ENCODE measurements at places on chromosomes 1 and 21.

DNA sequence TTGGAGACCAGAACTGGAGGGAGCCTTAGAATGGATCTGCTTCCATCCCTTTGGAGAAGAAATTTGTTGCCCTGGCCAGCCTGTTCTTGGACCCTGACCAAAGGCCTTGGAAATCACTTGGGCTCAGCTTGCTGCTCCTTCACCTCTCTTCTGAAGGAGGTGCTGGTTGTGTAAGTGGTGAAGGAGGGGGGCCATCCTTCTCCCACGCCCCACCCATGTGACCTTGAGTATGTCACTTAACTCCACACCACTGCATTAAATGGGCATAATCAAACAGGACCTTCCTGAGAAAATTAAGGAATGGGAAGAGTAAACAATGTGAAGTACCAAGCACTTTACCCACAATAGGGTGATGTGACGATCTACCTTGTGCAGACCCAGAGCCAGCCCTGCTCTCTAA, 68.3 kb upstream of the GJB5 start:
- DNase-seq, result no peak

- DNase-seq, result no peak
Observed at GRCh38 chr1:67148516-67149178, 13.9 kb upstream of the C1orf141 start.

DNA sequence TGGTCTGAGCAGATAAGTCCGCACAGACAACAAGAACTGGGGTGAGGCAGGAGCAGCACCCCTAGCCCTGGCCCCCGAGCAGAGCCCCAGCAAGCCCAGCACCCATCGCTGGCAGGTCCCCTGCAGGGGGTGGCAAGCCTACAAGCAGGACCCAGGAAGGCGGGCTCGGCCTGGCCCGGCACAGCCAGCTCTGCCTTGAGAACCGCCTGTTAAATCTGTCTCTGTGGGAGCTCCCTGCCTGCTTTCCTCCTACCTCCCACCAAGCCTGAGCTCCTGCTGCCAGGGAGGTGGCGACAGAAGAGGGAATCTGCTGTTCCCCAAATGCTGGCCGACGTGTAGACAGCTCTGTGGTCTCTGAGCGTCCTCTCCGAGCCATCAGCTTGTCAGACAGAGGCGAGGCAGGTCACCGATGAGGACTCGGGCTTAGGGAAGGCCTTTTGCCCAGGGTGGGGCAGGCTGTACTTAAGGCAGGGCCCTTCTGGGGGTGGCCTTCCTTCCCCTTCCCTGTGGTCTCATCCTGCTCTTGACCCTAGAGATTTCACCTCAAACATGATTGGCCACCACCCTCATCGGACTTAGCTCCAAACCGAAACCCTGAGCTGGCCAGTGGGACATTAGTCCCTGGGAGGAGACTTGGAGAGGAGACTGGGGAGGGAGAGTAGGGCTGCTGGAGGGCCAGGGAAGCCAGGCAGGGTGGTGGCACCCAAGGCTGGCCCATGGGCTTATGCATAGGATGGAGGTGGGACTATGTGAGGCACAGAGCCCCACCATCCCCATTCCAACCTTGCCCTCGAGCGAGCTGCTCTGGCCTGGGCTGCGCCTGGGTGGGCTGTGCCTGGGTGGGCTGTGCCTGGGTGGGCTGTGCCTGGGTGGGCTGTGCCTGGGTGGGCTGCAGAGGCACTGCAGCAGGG, 7.7 kb downstream of the SELENON start:
- no peak for DNase-seq

- peak; percentile 52 for DNase-seq
Observed at GRCh38 chr1:6634371-6635052, 9.8 kb downstream of the THAP3 start.

DNA sequence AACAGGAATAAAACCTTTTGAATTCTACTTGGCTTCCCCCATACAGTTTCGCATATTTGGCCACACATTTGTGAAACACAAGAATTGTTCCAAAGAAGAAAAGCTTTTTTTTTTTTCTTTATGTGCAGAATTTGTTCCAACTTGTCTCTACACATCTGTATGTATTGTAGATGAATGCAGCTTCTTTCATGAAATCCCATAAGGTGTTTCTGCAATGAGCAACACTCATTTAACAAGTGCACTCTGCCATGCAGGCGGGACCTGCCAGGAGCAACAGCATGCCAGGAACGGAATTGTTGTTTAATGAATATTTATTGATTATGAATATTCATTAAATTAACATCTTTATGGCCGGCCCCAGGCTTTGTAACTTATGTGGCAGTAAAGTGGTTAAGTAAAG, 1075.0 kb downstream of the TTLL7 start:
- DNase-seq, result no peak

- DNase-seq, result no peak
Observed at GRCh38 chr1:57431400-57431799, 7.5 kb upstream of the DAB1 start.

GRCh38 chr1:67372136-67372535, 58.1 kb downstream of the SERBP1 start:
- no peak for DNase-seq

DNA sequence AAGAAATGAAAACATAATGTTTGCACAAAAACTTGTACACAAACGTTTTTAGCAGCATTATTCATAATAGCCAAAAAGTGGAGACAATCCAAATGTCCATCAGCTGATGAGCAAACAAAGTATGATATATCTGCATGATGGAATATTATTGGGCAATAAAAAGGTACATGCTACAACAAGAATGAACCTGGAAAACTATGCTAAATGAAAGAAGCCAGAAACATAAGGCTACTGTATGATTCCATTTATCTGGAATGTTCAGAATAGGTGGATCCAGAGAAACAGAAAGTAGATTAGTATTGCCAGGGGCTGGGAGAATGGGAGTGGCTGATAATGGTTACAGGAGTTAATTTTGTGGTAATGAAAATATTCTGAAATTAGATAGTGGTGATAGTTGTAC, 19.0 kb downstream of the FBXO28 start:
- no peak for DNase-seq

Data from stimulated activated naive CD8-positive, alpha-beta T cell treated with anti-CD3 and anti-CD28 coated beads, Interleukin-15, Interleukin-2, amounts not matched to agents 100 U/mL and 50 U/mL, for 24 hours (primary cell).